ENCODE measurements at places on chromosomes 11 and 22.

DNA sequence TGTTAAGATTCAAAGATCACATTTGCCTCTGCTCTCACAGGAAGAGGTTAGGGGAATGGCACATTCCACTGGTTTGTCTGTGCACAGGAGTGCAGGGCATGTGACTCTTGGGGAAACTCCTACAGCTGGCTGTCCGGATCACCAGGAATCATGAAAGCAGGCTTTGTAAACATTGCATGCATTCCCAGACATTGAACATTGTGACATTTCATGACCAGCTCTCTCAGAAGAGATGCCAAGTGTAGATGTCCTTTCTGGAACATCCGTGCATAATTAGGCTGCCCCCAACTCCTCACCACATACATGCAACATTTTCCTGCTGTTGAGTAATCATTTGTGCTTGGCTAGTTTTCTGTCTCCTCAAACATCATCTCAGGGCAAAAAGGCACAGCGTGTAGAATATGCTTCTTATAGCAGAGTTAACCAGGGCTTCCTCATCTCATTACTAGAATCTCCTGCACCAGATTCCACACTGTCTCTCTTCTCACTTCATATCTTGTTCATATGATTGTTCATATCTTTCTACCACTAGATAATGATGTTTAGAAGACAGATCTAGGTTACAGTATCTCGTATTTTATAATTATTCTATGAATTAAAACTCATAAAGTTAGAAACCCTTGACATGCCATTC, 694.7 kb downstream of the NTM start:
- DNase-seq = no peak

- DNase-seq = no peak
Measured at GRCh38 chr11:115462004-115462541, 42.1 kb downstream of the CADM1 start.

DNA sequence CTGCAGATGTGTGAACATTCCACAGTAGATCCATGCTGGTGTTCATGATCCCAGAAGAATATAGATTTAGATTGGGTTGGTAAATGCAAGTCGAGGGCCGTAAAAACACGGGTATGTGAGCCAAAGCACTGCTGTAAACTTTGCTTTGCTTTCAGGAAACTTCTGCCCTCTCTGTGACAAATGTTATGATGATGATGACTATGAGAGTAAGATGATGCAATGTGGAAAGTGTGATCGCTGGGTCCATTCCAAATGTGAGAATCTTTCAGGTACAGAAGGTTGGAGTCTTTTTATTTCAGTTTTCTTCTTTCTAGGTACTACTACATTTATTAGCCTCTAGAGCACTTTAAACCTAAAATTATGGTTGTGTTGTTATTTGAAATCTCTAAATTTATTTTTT, 36.2 kb upstream of the TTC36 start:
- no peak for DNase-seq

DNA sequence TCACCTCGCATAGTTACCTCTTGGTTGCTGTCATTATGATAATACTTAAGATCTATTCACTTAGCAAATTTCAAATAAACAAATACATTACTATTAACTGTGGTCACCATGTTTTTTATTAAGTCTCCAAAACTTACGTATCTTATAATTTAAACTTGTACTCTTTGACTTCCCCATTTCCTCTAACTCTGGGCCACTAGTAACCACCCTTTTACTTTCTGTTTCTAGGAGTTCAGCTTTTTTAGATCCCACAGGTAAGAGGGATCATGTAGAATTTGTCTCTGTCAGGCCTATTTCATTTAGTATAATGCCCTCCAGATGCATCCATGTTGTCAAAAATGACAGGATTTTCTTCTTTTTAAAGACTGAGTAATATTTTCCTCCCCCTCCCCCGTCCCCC, 212.4 kb upstream of the C11orf87 start:
- DNase-seq = no peak
